Ovary (tissue), 10 donors: ENCODE measurements at places on chromosomes 16 and 17. TPM values are rescaled to one million over a fixed set of nuclear protein-coding genes. Genes with fewer than 3 reads are reported as not detected.

- no peak for DNase-seq
These were observed 8.0 kb upstream of the PIK3R6 start for GRCh38 chr17:8875436-8875835.

DNA sequence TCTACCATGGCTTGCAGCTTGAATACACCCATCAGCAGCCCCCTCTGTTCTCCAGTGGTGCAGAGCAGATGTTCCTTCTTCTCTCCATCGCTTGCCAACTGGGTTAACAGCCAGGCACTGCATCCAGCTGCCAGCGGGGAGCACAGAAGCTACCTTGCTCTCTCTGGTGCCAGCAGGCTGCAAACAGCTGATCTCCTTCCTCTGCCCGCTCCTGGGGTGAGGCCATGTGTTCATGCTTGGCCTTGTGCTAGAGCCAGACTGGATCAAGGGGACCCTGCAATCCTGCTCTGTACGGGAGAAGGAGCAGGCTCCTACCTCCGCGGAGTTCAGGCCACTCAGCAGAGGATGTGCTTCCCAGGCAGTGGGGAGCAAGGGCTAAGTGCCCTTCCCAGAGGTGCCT, 24.1 kb upstream of the ENGASE start:
- peak; percentile 24 for DNase-seq

The CX3CL1 gene
- 11.4 TPM for total RNA-seq

The UTS2R gene
- total RNA-seq: not detected

The NAGS gene
- 1.1 TPM for total RNA-seq

DNA sequence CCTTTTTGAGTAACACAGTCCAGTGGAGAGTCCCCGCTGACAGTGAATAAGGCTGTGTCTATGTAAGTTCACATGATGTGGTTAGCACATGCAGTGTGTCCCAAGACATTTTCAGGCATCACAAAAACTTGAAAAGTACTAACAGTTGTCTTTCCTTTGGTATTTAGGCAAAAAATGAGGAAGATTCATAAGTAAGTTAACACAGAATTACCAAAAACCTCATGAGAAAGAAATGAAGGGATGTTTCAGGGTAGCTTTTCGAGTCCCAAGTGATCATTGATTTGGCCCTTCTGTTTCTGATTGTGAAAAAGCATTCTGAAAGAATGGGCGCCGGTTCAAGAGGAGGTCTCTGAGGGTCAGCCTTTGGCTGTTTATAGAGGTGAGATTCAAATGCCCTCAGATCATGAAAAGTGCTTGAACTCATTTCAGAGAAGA, 529 bp upstream of the ASPA start:
- DNase-seq: no peak

The PTGES3L gene
- 0.72 TPM for total RNA-seq

DNA sequence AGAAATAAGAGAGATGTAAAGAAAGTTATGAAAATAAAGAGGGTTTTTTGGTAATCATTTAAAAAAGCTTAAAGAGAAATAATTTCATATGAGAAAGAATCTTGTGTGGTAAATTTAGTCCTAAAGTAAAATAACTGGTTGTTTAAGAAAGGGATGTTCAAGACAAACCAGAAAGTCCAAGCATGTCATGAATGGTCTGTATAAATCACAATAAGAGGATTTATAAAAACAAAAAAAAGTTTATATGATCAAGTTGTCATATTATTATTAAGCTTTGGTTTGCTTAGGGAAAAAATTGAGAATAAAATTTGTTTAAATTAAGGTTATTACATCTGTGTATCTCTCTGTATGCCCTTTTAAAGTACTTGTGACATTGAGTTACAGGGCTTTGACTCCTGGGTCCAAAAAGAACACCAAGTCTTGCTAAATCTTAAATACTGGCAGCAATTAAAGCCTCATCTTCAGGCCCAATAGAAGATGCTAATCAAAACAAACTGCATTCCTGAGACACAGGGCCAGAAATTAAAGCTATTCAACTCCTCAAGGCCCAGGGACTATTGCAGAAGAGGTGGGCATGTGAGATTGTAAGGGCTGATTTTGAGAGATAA, 15.6 kb upstream of the TRIM25 start:
- no peak for DNase-seq
